KG1 (cell line): ENCODE measurements at places on chromosomes 1 and 21.

DNA sequence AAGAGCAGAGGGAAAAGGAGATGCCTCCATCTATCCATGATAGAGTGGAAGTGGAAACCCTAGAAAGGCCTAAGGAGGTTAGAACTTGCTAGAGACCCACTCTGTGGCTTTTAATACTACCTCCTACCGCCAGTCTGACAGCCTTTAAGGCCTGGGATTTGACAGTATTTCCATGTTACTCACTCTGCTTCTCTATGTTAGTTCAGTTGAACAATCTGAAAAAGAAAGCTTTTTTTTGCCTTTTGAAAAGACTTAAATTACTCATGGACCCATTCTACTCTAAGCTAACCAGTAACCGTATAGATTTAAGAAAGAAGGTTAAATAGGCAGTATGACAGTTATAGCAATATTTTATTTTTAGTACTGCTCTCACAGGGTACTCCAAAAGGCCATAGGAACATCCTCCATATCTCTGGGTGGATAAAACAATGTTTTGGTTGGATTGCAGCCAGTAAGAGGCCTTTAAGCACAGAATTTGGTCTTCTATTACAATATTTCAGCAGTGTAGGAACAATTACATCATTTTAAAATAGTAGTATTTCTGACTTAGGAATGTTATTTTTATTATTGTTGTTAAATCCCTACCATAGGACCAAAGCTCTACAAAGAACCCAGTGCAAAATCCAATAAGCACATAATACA lies 15.9 kb upstream of the GPR25 start:
- no peak for DNase-seq

GRCh38 chr1:10360045-10360444 lies 38.8 kb upstream of the PGD start:
- no peak for DNase-seq

GRCh38 chr1:19662313-19662712 lies 2.4 kb upstream of the HTR6 start:
- DNase-seq: no peak

DNA sequence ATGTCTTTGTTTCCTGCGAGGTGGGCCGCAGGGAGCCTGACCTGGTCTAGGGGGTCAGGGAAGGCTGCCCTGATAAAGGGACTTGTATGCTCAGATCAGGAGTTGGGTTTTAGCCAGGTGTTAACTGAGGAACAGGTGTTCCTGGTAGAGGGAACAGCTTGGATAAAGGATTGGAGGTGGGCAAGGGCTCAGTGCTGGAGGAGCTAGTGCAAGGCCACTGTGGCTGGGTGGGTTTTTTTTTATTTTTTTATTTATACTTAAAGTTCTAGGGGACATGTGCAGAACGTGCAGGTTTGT lies 31.1 kb downstream of the A3GALT2 start:
- DNase-seq: no peak

DNA sequence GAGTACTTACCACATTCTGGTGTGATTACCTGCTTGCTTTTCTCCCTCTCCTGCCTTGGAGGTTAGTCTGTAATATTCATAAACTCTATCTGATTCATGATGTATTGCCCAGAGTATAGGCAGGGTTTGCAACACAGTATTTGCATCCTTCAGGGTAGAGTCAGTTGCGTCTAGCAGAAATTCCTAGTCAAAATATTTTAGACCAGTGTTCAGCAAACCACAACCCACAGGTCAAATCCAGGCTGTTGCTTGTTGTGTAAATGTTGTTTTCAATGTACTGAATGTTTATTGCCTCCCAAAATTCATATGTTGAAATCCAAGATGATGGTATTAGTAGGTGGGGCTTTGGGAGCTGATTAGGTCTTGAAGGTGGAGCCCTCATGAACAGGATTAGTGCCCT lies 82.9 kb downstream of the NGF start:
- DNase-seq: no peak

- DNase-seq: no peak
Measured at GRCh38 chr1:175875556-175875955, 132.2 kb upstream of the TNR start.

DNA sequence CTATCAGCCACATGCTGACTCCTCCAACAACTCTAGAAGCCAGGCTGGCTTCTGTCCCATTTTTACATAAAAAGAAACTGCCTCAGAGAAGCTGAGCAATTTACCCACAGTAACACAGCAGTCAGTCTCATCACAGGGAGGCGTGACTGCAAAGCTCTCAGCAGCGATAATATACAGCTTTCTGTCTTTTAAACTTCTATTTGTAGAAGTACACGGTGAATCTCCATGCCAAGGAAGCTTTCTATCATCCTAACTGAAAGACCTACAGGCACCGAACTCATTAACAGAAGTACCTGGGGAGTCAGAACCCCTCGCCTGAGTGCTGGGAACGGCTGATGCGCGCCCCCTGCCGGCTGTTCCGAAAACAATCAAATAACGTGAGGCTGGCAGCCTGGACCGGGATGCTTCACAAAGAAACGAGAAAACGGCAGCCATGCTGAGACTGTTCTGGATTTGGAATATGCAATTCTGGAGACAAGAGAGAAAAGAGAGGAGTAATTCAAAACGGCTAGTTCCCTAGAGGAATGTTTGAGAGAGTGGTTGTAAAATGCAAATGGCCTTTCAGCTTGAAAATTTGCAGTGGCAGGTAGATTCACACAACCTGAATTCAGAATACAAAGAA lies 43.5 kb upstream of the RAB4A start:
- peak; percentile 60 for DNase-seq

GRCh38 chr1:99305626-99306025 lies 41.3 kb downstream of the PLPPR4 start:
- DNase-seq: no peak

DNA sequence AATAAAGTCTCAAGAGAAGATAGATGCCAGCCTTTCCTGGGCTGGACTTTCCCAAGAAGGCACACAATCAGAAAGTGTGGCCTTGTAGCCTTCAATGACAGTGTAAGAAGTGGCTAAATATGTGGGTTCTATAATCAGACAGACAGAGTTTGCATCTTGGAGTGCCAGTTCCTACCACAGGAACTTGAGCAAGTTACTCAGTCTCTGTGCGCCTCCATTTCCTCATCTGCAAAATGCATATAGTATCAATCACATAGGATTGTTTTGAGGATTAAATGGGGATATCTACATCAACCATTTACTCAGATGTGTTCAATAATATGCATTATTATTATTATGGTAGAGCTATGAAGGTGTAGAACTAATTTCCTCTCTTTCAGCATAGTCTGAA lies 176.8 kb upstream of the PTBP2 start:
- DNase-seq: peak; percentile 6

DNA sequence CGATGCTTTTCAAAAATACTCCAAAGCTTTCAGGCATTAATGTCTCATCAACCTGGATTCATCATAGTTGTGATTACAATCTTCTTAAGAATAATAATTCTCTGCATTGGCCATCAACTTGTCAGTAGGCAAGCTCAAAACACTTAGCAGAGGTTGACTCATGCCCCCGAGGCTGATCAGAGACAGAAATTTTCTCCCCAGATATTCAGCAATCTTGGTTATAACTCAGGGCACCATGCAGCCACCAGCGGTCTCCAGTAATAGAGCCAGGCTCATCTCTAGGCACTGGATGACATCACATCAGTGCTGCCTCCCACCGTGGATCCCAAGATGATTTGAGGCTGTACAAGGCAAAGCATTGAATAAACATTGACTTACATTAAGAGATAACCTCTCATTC lies 14.3 kb upstream of the IFFO2 start:
- no peak for DNase-seq
